Purkinje cell (primary cell): ENCODE measurements at places on chromosomes 16 and 17. TPM values are rescaled to one million over a fixed set of nuclear protein-coding genes. Genes with fewer than 3 reads are reported as not detected.

KRT24 gene
- 0.85 TPM in 1 of 2 replicates, not detected in the other for polyA plus RNA-seq

OR1A1 gene
- polyA plus RNA-seq = 0.08 TPM in 1 of 2 replicates, not detected in the other

CLDN9 gene
- 0.23 TPM in 1 of 2 replicates, not detected in the other for polyA plus RNA-seq

MPO gene
- 0.52 and 2.9 TPM in 2 replicates for polyA plus RNA-seq

TAC4 gene
- polyA plus RNA-seq = not detected in 2 replicates

HCRT gene
- polyA plus RNA-seq = not detected in 2 replicates

CHD9 gene
- 126 and 128 TPM in 2 replicates for polyA plus RNA-seq

SDR42E2 gene
- polyA plus RNA-seq = not detected in 2 replicates
